Mesenteric fat pad (tissue), 1 donor: ENCODE measurements at places on chromosomes 6 and 20. TPM values are rescaled to one million over a fixed set of nuclear protein-coding genes. Genes with fewer than 3 reads are reported as not detected.

DNA sequence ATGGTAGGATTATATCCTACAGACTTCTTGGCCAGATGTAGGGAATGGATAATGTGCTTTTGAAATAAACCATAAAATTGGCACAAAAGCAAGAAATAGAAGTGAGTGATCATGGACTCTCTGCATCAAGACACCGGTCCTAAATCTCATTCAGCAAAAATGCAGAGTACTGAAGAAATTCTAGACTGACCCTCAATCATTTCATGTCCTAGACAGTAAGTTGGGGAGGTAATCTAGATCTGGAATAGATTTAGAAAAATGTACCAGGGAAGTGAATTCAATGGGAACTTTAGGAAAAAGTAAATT lies 69.7 kb upstream of the ADTRP start:
- no peak for DNase-seq

AMD1 gene
- total RNA-seq: 71.9 TPM

DNA sequence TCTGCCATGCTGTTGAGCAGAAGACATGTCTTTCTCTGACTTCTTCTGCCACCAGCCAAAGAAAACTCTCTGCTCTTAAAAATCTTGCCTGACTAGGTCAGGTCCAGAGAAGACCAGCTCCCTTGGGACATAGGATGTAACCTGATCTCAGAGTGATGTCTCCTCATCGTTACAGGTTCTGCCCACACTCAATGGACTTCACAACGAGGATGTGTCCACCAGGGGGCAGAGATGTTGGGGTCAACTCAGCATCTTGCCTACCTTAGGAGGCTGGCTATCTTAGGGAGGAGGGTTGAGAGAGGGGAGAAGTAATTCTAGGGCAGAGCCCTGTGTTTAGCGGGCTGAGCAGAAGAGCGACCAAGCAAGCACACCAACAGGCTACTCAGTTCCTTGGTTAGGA lies 207.6 kb upstream of the CDH4 start:
- no peak for DNase-seq

GRCh38 chr20:62655282-62656196 lies 13.2 kb downstream of the SLCO4A1 start:
- no peak for DNase-seq

DNA sequence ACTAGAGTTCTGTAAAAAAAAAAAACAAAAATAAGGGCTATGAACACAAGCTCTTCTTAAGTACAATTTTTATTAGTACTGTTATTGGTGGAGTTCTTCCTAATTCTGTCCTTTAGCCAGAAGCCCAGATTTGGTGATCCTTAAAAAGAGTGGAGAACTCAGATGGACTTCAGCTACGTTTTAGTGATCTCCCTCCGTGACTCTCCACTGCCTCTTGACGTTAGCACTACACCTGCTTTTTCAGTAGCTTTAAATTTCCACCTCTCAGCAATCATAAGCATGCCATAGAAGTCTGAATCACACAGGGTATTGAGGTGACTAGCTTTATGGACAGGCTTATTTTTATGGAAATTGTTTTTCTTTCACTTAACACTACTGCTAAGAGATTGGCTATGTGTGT lies 17.7 kb downstream of the DHX35 start:
- DNase-seq: no peak

RIMS1 gene
- 2.1 TPM for total RNA-seq

- DNase-seq: no peak
These were observed 69.5 kb downstream of the MAN1A1 start for GRCh38 chr6:119280080-119280479.

DNA sequence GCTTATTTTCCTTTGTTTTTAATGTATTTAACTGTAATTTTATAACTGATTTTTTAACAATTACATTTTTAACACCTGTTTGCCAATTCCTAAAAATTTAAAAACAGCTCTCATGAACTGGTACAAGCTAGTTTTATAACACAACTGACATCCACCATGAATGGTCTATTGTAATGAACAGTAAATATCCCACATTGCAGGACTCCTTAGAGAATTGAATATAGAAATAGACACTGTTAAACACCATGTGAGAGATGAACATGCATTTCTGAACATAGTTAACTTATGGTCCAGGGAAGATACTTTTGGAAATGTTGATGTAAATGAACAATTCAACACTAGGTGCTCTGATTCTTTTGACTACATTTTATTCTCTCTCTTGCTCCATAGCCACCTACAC lies 195.1 kb upstream of the GMDS start:
- no peak for DNase-seq

GRCh38 chr20:56955680-56956079 lies 310.8 kb downstream of the BMP7 start:
- no peak for DNase-seq

GJA1 gene
- total RNA-seq: 107 TPM

DNA sequence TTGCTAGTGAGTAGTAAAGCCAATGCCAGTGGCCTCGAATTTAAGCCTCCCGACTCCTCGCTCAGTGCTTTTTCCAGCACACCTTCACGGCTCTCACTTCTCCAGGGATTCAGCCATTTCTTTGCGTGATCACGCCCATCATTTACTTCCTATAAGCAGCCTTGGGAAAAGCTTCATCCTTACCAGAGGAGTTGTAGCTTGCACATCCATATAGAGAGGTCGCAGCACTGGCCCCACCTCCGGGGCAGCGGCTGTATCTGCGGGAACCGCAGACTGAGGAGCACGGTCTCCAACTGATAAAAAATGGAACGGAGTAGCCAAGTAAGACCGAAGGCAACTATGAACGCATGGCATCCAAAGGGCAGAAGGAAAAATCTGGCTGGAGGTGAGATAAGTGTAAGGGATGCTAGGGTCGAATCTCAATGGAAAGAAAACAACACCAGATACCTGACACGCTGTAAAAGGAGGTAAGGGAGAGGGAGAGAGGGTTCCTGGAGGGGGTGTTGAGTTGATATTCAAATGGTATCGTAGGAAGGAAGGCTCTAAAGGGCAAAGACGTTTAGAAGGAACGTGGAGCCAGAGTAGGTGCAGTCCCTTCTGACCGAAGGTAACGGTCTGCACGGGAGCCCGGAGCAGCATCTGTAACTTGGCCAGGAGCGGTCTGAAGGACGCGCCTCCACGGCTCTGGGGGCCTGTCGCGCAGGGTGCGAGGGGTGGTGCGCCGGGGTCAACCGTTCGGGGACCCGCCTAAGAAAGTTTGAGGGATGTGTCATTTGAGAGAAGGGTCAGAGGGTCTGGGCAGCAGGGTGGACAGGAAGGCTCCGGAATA lies 640 bp downstream of the NFS1 start:
- DNase-seq: no peak

CAP2 gene
- total RNA-seq: 9.3 TPM

DNA sequence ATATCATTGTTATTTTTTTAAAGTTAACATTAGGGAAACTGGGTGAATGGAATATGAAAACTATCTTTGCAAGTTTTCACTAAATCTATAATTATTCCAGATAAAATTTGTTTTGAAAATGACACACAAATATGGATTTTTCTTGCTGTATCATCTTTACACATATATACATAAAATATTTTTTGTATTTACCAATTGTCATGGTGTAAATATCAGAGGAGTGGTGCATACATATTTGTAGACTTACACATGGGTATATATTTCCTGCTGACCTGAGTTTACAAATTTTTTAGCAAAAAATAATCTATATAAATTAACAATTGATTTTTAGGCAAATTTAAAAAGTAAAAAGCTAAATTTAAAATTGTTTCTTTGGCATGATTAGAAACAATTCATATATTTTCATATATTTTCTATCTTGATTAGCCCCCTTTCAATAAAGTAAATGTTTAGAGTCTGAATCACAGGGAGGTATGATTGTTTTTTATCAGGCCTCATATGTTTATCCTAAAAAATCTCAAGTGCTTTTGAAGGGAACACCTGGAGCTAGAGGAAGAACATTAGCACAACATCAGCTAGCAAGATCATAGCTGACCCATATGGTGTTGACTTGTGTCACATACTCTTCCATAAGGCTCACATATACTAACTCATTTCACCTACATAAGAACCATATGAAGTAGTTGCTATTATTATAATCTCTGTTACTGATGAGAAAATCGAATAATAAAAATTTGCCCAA lies 671.8 kb upstream of the GJE1 start:
- no peak for DNase-seq

PNPLA1 gene
- 0.32 TPM for total RNA-seq

DNA sequence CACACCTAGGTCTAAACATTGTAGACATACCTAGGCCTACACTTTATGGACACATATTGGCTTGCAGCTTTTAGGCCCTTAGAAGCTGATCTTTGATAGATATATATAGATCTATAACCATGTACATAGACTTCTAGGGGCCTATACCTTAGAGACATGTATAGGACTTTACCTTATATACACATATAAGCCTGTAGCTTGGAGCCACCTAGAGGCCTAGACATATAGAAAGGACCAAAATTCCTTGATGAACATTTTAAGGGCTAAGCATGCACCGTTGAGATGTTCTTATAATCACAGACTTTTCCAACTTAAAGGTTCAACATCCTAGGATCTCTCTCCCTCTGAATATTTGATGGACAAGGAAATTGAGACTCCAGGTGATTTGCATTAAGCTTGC lies 371.7 kb upstream of the SASH1 start:
- DNase-seq: no peak

CALHM6 gene
- total RNA-seq: 0.77 TPM

- no peak for DNase-seq
These were observed 3.1 kb upstream of the OSBPL2 start for GRCh38 chr20:62235001-62235776.

CDSN gene
- not detected for total RNA-seq

FRK gene
- 0.80 TPM for total RNA-seq

DNA sequence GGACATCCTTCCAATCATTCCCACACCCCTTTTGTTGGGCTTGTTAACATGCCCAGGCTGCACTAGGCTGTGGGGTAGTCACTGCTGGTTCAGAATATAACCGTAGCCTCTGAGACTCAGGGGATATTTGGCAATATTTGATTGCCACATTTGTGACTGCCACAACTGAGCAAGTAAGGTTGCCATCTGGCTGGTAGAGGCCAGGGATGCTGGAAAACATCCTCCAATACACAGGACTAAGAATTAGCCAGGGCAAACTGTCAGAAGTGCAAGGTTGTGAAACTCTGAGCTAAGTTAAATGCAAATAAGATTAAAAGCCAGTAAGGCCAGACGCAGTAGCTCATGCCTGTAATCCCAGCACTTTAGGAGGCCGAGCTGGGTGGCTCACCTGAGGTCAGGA lies 112.0 kb downstream of the ZMYND8 start:
- no peak for DNase-seq

LAMP5 gene
- 0.22 TPM for total RNA-seq

GRCh38 chr6:167704396-167704901 lies 122.3 kb upstream of the AFDN start:
- peak; percentile 68 for DNase-seq

DNA sequence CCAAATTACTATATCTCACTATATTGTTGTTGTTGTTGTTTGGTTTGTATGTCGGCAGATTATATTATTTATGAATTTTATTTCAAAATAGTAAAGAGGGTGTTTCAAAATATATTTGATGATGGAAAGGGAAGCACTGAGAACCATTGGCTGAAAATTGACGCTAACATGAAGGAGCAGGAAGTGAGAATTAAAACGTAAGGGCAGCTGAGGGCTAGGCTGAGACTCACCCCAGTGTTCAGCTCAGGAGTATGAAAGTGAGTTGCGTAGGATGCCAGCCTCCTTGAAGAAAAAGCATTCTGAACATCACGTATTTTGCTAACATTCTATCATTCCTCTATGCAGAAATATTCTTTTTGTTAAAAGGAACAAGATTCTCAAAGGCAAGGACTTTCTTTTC lies 10.7 kb upstream of the IPCEF1 start:
- no peak for DNase-seq

LBP gene
- 59.3 TPM for total RNA-seq

GRCh38 chr20:9235518-9235917 lies 166.6 kb downstream of the PLCB4 start:
- no peak for DNase-seq

GRCh38 chr6:1591243-1591642 lies 18.5 kb upstream of the FOXC1 start:
- no peak for DNase-seq

GRCh38 chr6:8513174-8513573 lies 77.8 kb upstream of the SLC35B3 start:
- no peak for DNase-seq

DNA sequence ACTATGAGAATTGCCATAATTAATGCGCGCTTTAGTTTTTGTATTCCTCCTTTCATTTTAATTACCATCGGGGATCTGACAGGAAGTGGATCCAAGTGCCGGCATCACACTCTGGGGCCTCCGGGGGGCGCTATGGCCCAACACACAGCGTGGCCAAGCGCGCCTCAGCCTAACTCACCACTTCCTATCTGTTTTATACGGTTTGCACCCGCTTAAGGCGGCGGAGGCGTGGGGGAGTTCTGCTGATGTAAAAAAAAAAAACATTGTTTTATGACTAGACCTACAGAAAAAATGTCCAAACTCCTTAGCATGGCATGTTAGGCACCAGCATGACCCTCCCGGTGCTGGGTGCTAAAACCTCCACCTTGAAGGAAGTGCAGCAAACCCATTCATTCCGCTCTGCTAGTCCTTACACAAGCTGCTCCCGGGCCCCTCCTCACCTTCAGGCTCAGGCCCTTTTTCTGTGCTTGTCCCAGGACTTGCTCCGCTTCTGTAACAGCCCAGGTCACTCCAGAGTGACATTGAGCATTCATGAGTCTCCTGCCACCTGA lies 4.5 kb upstream of the EBF4 start:
- no peak for DNase-seq

GRCh38 chr6:55518529-55519060 lies 60.4 kb downstream of the HMGCLL1 start:
- no peak for DNase-seq

GRCh38 chr20:46127396-46128010 lies 9.4 kb downstream of the CD40 start:
- no peak for DNase-seq

DNA sequence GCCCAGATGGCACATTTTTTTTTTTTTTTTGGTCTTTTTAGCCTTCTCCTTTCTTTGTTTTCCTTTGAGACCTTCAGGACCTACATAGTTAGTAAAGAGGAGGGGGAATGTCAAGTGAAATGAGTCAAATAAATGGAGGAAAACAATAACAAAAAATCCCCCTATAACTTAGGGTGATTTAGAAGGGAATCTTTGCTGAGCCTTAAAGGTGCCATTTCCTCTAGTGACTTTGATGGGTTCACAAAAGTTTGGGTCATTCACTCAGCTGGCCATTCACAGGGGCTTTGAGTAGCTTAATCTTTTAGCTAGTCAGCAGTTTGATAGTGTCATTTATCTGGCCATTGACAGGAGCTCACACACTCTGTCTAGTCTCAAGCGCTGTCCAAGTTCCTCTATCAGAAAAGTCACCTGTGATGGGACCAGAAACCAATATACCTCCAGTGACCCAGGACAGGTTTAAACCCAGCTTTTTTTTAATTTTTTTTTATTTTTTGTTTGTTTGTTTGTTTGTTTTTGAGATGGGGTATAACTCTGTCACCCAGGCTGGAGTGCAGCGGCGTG lies 275.1 kb upstream of the PRDM1 start:
- DNase-seq: no peak

GRCh38 chr20:16709017-16709416 lies 20.8 kb upstream of the SNRPB2 start:
- DNase-seq: no peak
